ENCODE measurements at places on chromosomes 5 and 9.

DNA sequence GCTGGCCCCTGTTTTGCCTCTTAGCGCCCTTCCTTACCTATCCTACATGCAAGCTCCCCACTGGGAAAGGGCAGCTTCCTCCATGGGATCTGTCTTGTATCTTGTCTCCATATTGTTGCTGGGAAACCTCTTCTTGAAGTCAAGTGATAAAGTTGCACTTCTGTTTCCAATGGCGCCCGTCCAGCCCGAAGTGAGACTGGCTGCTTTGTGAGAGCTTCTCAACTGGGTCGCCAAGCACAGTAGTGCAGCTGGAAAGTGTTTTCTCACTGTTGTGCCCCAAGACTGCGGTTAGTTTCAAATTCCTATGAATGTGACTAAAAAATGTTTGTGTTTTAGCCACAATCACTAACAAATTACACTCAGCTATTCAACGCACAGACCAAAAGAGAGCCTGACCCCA is 506.6 kb upstream of the MPDZ start:
- DNase-seq, result no peak

DNA sequence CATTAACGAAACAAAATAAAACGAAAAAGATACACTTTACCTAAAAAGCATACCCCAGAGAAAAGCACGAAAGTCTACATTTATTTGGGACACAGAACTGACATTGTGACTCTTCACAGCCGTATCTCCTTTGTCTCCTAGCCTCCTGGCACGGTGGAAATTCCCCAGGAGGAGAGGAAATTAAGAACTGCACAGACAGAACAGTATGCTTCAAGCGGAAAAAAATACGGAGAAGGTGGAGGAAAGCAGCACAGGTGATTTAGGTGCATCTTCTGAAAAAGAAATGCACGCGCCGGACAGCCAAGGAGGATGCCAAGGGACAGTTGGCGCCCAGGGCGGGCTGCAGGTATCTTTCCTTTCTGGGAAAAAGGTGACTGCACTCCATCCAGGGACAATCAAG is 32.0 kb downstream of the DDX31 start:
- DNase-seq, result no peak

- DNase-seq, result peak; percentile 22
These were observed 218.2 kb downstream of the MAST4 start for GRCh38 chr5:66814146-66814991.

DNA sequence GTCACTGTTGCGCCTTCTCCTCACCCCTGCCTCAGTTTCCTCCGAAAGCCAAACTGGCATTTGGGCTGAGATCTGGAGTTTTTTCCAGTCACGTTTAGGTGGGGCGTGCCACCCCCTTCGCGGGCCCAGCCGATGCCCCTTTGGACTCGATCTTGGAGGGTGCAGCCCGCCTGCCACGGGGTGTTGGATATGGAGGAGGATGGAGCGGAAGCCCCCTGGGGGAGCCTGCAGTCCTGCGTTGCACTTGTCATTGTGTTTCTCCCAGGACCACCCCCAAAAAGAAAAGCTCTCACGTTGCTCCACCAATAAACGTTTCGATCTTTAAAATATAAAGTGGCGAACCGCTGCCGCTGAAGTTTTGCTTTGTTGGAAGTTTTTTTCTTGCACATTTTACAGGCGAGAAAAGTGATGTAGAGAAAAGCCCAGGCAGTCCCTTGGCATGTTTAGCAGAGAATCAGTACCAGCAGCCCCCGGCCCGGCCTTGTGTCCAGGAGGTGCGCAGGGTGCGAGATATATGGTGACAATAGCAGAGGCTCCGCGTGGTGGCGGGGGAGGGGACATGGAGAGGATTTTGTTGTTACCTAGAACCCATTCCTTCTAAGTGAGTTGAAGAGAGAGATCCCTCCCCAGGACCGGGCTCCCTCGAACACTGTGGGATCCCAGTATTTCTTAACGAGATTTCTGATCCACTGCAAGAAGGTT is 681 bp downstream of the F2R start:
- no peak for DNase-seq

DNA sequence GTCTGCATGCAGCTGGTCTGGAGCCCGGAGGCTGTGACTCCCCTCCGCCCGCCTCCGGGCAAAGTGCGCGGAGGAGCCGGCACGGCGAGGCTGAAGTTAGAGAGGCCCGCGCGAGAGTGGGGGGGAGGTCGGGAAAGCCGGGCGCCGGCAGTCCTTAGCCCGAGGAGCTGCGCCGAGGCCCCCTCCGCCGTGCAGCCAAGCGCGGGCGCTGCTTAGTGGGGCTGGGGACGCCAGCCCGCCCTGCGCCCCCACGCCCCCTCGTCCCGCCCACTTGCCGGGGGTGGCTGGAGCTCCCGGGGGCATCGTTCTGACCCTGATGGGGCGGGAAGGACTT is 403 bp downstream of the NINJ1 start:
- DNase-seq, result no peak

DNA sequence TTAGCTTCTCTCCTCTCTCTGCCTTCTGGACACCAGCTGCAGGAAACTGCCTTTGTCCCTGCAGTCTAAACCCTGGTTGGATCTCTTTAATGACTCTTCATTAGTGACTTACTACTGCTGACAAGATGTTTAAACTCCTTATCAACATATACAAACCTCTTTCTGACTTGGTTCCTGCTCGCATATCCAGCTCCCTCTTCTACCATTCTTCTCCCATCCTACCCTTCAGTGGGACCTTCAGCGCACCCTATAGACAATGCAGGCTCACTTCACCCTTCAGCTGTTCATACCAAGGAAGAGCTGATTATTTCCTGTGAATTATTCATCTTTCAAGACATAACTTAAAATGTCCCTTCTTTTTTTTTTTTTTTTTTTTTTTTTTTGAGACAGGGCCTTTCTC is 436.5 kb downstream of the KIAA0825 start:
- DNase-seq, result no peak

- DNase-seq, result no peak
These were observed 53.0 kb downstream of the ZNF622 start for GRCh38 chr5:16412556-16412955.

DNA sequence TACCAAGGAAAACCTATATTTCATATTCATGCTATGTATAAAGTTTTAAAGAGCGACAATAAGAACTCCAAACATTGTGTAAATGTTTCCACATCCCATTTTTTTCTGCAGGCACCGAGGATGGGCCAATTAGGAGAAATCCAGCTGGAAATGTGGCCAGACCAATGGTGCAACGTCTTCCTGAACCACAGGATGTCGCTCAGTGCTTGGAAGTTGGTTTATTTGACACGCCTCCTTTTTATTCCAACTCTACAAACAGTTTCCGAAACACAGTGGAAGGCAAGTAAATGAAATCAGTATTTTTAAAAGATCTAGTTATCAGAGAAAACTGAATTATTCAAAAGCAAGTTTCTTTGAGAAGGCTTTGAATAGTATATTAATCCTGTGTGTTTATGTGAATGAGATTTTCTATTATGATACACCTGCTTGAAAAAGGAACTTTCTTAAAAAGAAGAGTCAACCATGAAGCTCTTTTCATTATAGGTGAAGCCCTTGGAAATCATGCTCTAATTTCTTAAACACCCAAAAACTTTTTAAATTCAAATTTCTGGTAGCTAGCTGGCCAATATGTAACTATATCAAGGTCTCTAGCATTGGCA is 9.1 kb downstream of the TYRP1 start:
- DNase-seq, result no peak

DNA sequence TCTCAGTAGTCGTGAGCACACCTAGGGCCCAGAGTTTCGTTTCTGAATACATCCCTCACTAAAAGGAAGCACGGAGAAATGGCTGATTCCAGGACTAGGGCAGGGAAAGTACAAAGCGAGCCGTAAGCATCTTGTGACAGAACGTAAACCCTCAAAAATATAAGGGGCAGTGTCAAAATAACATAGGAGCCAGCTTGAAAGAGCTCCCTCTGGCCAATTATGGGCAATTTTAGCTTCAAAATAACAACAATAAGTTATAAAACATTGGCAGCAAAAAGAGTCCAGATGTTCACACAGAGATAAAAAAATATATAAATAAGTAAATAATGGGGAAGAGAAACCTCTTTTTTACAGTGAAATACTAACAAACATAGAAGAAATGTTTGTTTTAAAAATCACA is 18.5 kb upstream of the GLIS3 start:
- no peak for DNase-seq

DNA sequence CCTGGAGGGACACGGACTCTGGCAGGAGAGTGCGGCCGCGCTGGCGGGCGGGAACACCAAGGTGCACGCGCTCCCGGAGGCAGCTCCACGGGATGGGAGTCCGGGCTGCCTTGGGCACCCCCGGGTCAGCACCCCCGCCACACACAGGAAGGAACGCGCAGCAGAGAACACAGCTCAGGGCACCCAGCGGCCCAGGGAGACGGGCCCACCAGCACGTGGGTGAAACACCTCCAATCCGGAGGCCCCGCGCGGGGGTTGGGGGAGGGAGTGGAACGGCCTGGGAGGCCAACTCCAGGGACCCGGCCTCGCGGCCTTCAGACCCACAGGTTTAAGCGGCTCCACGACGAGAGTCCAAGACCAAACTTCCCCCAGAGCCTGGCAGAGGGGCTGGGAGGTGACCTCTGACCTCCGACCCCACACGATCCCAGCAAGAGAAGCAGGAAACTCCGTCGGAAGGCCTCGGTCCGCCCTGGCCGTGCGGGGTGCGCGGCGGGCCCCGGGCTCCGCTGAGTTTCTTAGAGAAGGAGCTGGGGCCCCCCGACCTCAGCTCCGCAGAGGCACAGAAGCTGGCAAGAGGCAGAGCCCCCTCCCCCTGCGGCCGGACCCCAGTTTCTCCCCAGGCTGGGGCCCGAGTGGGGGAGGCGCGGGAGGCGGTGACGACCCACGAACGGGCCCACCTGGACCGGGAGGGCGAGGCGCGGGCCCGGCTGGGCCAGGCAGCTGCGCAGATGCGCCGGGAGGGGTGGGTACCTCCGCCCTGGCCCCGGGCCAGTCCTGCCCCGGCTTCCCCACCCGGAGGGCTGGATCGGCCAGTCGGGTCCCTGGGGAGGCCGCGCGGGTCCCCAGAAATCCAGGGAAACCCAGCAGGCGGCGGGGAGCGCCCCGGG is 851 bp downstream of the NACC2 start:
- DNase-seq, result peak; percentile 8

DNA sequence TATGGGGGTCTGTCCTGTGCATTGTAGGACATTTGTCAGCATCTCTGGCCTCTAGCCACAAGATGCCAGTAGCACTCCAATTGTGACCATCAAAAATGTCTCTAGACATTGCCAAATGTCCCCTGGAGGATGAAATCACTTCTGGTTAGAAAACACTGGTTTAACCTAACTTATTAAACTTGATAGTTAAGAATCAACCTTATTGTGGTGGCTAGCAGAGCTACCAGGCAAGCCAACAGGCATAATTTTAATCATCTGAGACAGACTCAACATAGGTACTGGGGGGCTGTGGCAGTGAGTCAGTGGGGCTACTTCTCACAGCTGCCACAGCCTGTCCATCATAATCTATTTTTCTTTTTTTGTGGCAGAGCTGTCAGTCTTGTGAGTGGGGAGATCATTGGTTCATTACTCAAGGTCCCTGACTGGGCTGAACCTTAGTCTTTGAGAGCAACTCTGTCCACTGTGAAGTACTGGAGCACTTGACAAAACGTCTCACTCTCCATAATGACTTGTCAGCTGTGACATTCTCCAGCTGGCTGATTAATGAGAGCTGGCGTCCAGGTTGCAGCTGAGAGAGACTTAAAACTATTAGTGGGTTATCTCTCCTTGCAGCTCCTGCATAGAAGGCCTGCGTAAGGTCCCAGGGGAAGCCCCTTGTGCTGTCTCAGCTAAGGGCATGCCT is 107.9 kb downstream of the DCP2 start:
- no peak for DNase-seq
